NCI-H226 (cell line): ENCODE measurements at places on chromosomes 4 and X.

GRCh38 chr4:107736037-107736436 is 16.0 kb upstream of the PAPSS1 start:
- no peak for DNase-seq

- no peak for DNase-seq
Observed at GRCh38 chr4:52982946-52983340, 120.8 kb downstream of the RASL11B start.

GRCh38 chr4:11155208-11155867 is 273.4 kb downstream of the HS3ST1 start:
- no peak for DNase-seq

DNA sequence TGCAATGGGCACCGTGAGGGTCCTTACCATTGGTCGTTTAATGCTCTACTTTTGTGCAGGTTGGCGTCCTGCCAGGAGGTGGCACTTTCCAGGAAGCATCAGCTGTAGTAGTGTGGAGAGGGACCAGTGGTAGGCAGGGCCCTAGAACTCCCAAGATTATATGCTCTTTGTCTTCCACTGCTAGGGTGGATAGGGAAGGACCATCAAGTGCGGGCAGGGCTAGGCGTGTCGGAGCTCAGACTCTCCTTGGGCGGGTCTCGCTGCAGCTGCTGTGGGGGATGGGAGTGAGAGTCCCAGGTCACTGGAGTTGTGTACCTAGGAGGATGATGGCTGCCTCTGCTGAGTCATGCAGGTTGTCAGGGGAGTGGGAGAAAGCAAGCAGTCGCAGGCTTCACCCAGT is 134.7 kb downstream of the KLF8 start:
- no peak for DNase-seq

- no peak for DNase-seq
Observed at GRCh38 chrX:54820737-54821136, 13.2 kb downstream of the MAGED2 start.

- no peak for DNase-seq
Observed at GRCh38 chr4:139958739-139959098, 195.3 kb downstream of the MAML3 start.

DNA sequence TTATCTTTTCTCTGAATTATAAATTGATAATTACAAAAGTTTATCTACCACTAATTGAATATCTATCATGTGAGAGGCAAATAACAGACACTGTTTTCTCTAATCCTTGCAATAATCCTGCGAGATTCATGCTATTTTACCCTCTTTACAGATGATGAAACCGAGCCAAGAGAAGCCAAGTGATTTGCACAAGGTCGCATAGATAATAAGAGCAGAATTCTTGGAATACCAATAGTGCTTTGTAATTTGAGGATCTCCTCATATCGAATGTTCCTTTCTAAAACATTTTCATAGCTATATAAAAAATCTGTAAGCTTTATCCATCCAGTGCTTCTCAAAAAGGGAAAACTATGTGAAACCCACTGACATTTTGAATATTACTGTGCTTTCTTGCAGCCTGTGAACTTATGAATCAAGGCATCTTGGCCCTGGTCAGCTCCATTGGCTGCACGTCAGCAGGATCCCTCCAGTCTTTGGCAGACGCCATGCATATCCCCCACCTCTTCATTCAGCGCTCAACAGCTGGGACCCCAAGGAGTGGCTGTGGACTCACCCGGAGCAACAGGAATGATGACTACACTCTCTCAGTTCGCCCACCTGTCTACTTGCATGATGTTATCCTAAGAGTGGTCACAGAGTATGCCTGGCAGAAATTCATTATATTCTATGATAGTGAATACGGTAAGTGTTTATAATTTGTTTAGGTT is 743.8 kb upstream of the ATOH1 start:
- DNase-seq: no peak

GRCh38 chrX:7746856-7747255 is 96.1 kb upstream of the VCX start:
- DNase-seq: no peak
